Kidney capillary endothelial cell (primary cell): ENCODE measurements at places on chromosomes 5 and 9.

- no peak for DNase-seq
Observed at GRCh38 chr5:171226096-171226754, 82.8 kb upstream of the TLX3 start.

- no peak for DNase-seq
Observed at GRCh38 chr9:127505396-127506116, 54.2 kb downstream of the LRSAM1 start.

GRCh38 chr9:35649431-35650340 lies 1.0 kb downstream of the SIT1 start:
- DNase-seq = no peak

- DNase-seq = no peak
Observed at GRCh38 chr5:135866016-135866415, 29.6 kb downstream of the IL9 start.

DNA sequence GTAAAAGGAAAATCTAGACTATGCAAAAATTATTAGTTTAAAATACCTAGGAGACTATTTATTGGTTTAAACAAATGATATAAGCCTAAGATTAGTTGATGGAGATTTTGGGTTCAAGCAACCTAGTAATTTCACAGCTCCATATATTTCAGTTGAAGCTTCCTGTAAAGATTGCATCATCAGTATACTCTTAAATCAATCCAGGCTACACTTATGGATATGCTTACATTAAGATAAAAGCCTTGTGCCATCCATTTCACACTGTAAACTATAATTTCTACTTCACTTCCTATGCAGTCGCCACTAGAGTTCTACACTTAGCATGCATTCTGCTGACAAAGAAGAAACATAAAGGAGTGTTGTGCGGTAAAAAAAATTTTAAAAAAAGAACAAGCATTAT lies 7.3 kb upstream of the LIX1 start:
- DNase-seq = no peak

GRCh38 chr5:44632344-44632743 lies 176.4 kb upstream of the MRPS30 start:
- DNase-seq = no peak

DNA sequence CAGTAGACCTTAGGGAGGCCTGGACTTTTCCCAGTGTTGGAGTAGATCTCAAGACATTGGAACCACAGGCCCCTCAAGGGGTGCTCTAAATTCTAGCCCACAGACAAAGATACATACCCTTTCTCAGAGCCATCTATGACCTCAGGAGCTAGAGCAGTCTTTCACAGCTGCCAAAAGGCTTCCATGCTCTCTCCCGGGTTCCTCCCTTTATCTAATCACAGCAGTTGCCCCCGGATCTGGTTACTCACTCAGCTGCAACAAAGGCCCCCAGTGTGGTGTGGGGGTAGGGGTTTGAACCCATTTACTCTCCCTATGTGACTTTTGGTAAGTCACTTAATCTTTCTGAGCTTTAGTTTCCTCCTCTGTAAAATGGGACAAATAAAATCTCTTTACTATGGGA lies 27.0 kb downstream of the POU4F3 start:
- no peak for DNase-seq

DNA sequence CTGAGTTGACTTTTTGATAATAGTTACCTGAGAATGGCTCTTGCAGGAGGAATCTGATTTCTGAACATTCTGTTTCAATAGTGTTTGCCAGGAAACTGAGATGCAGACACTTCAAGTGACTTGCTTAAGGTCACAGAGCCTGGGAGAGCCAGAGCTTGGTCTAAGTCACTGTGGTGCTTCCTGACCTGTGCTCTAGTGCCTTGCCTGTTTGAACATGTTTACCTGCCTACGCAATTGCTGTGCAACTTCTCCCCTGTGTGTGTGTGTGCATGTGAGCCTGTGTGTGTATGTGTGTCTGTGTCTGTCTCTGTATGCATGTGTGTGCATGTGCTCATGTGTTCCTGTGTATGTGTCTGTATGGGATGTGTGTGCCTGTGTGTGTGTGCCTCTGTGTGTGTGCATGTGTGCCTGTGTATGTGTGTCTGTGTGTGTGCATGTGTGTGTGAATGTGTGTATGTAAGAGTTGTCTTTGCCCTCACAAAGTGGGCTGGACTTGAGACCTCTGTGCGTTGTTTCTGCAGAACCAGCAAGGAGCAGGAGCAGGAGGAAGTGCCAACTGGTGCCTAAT lies 185.8 kb downstream of the GADD45G start:
- DNase-seq = no peak
